Heart left ventricle (tissue), 16 donors: ENCODE measurements at places on chromosomes 4 and X.
A peak's percentile ranks its signal among the peaks of the same experiment; 100 is the strongest.

- DNase-seq: no peak
Observed at GRCh38 chr4:39846120-39846519, 131.6 kb downstream of the PDS5A start.

GRCh38 chr4:183220236-183220635, 99.8 kb downstream of the CLDN22 start:
- DNase-seq: no peak

GRCh38 chr4:173547889-173548288, 17.9 kb upstream of the HAND2 start:
- DNase-seq: peak; percentile 47

GRCh38 chr4:145295122-145295521, 114.7 kb upstream of the OTUD4 start:
- no peak for DNase-seq

- no peak for DNase-seq
Observed at GRCh38 chr4:38086151-38086848, 126.1 kb downstream of the PTTG2 start.

DNA sequence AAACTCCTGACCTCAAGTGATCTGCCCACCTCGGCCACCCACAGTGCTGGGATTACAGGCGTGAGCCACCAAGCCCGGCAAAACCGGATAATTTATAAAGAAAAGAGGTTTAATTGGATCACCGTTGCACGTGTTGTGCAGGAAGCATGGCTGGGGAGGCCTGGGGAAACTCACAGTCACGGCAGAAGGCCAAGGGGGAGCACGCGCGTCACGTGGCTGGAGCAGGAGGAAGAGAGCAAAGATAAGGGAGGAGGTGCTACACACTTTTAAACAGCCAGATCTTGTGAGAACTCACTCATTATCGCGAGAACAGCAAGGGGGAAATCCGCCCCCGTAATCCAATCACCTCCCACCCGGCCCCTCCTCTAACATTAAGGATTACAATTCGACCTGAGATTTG, 177.9 kb upstream of the TENM3 start:
- DNase-seq: no peak

GRCh38 chrX:134636851-134637250, 21.4 kb downstream of the PLAC1 start:
- DNase-seq: no peak

- no peak for DNase-seq
Observed at GRCh38 chr4:7511525-7511924, 76.8 kb upstream of the PSAPL1 start.

DNA sequence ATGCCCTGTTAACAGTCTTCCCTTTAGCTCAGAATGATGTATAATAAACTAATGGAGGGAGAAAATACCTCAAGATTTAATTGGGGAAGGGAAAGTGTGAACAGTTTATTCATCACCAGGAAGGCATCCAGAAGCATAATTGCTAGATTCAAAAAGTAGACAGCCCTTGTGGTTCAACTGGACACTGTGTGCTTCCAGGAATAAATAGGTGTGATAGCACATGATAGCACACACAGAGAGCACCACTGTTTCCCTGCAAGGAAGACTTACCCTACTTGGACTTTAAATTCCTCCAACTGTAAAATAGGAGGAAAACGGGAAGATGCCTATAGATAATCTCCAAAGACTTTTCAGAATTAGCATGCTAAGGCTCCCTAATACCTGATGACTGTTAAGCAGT, 27.8 kb downstream of the SLC39A8 start:
- DNase-seq: no peak

- no peak for DNase-seq
Observed at GRCh38 chrX:2345562-2345961, 155.2 kb downstream of the DHRSX start.

DNA sequence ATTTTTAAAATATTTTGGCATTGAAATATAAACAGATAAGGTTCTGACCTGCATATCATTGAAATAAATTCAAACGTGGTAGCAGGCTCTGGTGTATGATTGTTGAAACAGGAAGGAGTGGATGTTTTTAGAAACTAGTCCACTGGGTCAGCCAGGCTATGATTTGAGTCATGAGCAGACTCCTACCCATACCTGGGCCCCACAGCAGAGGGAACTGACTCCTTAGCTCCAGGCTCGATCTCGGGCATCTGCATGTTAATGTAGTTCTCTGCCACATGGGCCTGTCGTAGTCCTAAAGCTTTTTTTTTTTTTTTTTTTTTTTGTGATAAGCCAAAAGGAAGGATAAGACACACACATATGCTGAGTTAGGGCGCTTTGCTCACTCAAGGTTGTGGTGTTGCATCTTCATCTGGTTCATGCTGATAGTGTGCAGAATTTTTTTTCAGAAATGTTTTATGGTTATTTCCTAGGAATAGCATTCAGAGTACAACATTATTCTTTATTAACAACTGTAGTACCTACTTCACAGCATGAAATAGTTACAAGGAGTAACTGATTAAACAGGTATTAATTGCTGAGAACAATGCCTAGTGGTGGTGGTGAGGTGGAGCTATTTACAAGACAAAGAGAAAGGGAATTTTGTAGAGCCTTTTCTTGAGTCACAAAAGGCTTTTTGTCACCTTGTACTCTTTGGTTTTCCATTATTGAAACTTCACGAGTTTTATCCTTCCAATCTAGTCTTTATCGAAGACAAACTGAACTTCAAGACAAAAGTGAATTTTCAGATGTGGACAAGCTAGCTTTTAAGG, 27.3 kb downstream of the OFD1 start:
- no peak for DNase-seq

DNA sequence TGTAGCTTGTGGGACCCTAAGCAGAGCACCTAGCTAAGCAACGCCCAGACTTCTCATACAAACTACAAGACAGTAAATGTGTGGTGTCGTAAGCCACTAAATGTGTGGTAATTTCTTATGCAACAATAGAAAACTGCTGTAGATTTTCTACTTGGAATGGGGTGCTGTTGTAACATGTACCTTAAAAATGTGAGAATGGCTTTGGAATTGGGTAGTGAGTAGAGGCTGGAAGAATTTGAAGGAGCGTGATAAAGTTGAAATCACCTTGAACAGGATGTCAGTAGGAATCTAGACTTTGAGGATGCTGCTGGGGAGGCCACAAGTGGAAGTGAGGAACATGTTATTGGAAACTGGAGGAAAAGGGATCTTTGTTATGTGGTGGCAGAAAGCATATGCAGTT, 43.2 kb upstream of the FUNDC1 start:
- DNase-seq: no peak

DNA sequence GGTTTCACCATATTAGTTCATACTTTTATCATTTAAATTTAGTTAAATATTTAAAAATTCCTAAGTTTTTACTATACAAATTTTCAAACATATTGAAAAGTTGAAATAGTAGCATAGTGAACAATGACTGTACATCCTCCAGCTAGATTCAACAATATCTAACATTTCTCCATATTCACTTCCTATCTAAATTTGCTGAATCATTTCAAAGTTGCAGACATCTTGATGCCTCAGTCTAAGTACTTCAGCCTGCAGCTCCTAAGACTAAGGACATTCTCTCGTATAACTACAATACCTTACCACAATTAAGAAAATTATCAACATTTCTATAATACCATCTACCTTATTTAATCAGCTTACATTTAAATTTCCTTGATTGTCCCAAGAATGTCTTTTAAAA, 132.7 kb downstream of the TMEM164 start:
- DNase-seq: no peak

DNA sequence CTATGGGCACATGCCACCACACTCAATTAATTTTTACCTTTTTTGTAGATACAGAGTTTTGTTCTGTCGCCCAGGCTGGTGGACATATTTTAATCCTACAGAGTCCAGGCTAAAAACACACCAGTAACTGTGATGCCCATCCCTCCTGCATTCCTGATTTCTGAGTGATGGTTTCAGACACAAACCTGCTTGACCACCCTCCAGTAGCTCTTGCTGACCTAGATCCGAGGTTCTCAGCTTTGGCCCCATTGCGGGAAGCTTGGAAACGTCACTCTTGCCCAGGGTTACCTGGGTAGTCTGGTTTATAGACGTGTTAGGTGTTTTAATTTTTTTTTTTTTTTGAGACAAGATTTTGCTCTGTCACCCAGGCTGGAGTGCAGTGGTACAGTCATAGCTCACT, 7.5 kb downstream of the CD99 start:
- no peak for DNase-seq

- no peak for DNase-seq
Observed at GRCh38 chr4:111798840-111799239, 346.4 kb upstream of the FAM241A start.

GRCh38 chrX:19897091-19897490, 9.7 kb upstream of the SH3KBP1 start:
- no peak for DNase-seq

- peak; percentile 86 for DNase-seq
Observed at GRCh38 chrX:40108959-40109287, 11.2 kb upstream of the BCOR start.

DNA sequence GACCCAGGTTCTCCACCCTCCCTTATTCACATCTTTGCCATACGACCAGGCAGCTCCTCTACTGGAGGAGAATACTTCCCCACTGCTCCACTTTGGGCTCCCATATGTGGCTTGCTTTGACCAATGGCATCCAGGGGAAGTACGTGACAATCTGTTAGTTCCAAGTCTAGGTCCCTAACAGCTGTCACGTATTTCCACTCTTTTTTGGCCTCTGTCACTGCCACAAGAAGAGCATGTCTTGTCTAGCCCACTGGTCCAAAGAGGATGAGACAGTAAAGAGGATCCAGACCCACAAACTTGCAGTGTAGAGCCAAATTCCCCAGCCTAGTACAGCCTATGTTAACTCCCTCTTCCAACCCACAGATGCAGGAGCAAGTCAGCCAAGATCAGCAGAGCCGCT, 49.7 kb upstream of the GATB start:
- DNase-seq: no peak

DNA sequence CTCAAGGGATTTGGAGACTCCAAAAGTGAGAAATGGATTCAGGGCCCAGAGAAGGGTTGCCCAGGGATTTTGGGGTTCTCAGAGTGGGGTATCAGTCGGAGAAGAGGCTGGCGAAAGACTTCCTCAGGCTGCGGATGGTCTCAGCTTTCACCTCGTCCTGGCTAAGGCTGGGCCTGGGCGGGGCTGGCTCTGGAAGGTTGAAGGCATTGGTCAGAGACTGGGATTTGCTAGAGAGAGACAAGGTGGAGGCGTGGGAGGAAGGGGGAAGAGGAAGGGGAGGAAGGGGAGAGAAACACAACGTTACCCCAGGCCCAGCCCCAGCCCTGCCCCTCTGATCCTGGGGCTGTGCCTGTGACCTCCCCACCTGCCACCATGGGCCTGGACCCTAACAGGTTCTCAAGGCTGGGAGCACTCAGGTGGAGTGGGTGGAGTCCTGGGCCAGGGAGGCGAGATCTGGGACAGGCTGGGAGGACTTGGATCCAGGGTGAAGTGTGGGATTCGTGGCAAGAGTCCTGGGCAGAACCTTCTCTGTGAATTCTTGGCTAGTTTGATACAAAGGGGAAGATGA, 9.4 kb upstream of the TIMP1 start:
- no peak for DNase-seq

DNA sequence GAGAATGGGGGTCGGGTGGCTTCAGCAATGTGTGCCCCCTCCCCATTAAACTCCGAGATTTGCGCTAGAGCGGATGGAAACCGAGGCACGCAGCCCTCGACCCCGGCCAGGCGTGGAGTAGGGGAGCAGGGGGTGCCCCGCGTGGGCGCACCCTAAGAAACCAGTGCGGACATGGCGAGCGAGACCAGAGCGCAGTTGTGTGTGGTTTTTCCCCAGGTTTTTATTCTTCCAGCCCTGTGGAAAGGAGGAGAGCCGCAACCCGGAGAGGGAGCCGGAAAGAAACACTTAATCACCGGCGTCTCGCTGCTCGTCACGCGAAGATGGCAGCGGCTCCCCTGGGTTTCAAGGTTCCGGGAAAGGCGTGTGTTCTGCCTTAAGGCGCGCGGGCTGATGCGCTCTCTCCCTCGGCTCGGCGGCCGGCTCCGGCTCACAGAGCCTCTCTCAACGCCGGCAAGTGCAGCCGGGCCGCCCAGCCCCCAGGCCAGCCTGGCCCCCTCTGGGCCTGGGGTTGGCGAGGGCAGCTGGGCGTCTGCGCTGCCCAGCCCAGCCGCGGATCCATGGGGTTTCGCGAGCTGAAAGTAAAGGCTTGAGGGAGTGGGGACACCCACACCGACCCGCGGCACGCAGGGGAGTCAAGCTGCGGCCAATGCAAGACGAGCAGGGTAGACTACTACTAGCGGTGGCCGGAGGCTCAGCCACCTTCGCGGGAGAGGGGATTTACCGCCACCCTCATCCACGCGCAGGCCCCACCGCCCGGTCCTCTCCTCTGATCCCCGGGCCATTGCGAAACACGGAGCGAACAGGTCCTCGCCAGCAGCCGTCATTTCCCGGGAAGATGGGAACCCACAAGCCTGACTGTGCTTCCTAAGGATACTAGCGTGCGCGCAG, 74.0 kb upstream of the BCOR start:
- peak; percentile 35 for DNase-seq

- DNase-seq: no peak
Observed at GRCh38 chrX:129622757-129623301, 31.9 kb downstream of the APLN start.

GRCh38 chr4:102305666-102306065, 39.6 kb downstream of the SLC39A8 start:
- DNase-seq: no peak

DNA sequence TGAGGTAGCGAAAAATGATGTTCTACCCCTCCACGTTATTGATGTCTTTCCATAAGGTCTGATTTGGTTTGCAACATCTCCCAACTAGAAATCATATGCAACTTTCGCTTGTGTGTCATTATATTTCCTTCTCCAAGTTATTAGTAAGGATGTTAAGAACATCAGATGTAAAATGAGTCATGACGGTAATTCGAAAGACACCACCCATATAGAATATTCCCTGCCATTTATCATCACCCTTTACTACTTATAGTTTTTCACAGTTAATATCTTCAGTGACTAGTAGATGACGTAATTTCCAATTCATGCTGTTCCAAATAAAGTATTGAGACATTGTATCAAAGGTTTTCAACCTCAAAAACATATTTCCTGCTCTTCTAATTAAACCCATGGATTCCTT, 146.7 kb upstream of the MAP3K15 start:
- DNase-seq: no peak

- no peak for DNase-seq
Observed at GRCh38 chr4:7890635-7891393, 48.8 kb downstream of the AFAP1 start.

DNA sequence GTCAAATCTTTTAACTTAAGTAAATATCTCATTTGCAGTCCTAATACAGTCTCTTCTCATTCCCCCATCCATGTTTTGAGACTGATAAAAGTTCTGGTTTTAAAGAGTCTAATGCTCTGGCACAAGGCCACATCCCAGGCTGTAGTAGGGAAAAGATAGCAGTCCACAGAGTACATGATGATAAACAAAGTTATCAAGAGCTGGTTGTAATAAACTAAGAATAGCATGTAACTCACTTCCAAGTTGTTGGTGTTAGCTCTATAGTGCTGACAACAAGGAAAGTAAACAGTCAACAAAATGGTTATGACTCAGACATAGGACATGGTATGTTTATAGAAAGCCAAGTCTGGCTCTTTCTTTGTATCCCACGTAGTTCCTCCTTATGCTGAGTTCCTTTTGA, 21.8 kb upstream of the AREG start:
- DNase-seq: no peak

GRCh38 chr4:22780317-22780716, 87.6 kb downstream of the GBA3 start:
- no peak for DNase-seq

- no peak for DNase-seq
Observed at GRCh38 chr4:7310451-7310850, 118.1 kb downstream of the SORCS2 start.
